ENCODE measurements at places on chromosomes 3 and 15.

- peak; percentile 21 for DNase-seq
These were observed 31.6 kb downstream of the CDAN1 start for GRCh38 chr15:42705336-42705735.

DNA sequence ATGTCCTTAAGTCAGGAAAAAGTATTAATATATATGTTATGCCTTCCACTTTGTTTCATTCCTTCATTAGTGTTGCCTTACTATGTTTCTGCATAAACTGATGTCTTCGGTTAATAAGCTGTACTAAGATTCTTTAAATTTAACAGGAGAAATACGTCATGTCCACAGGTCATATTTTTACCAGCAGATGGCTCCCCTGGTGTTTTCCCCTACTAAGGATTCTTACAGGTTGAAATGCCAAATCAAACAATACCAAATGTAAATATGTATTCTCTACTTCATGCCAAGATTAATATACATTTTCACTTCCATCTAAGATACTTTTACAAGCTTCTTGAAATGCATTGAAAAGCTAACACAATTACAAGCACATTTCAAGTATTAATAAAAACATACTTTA is 1602.1 kb downstream of the SI start:
- no peak for DNase-seq

DNA sequence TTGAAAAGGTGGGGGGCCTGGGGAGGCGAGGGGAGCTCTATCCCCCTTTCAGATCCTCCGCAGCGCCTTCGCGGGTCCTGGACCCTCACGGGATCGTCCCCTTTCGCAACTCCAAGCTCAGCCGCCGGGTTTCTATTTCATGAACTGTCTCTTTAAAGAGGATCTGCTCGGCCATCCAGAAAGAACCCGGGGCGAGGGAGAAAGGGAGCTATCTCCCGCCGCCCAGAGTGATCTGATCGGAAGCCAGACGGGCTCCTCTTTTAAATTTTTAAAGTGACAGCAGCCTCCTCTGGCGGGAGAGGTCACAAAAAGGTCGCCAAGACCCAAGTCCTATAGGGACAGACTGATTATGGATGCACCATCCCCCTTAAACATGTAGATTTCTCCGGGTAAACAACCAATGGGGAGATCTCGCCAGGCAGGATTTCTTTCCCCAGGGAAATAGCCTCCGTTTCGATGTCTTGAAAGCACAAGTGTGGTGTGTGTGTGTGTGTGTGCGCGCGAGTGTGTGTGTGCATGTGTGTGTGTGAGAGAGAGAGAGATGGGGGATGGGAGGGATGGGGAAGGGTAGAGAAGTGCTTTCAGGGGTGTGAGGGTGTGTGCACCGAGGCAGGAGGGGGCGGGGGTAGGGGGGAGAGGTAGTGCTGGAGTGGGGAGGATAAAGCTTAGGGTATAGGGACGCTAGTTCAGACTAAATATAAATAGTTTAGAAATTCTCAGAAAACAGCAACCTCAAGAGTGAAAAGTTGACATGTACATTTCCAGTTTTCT is 516.1 kb downstream of the MECOM start:
- peak; percentile 88 for DNase-seq

- no peak for DNase-seq
These were observed 13.3 kb downstream of the TLE3 start for GRCh38 chr15:70084461-70084860.

DNA sequence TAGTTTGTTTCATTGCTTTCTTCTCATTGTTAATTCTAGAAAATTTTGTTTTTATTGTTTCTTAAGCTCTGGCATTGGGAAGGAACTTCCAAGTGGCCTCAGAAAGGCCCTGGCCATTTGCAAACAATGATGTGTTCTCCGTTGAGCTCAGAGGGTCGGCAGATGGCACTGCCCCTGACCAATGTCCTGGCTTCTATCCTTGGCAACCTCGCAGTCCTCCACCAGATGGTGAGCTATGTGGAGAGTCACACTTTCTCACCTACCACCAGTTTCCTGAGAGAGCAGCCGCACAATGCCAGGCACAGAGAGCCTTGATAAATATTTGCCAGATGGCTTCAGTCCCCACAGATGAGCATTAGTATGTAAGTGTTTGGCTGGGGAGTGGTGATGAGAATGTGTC is 343.7 kb downstream of the EPHB1 start:
- DNase-seq = no peak

DNA sequence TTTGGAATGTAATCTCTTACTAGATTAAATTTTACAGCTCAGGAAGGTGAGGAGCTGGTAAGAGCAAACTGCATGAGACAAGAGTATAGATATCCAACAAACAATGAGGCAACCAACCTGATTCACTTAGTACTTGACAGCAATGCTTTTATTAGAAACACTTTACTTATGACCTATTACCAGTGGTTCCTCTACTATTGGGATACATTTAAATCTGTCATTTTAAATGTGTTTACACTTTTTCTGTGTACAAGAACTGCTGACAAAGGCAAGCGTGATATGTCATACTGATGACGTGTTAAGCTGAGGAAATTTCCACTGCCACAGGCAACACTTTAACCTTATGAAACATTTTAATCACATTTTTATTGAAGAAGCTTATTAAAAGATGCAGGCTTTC is 1043.3 kb downstream of the FHIT start:
- no peak for DNase-seq

GRCh38 chr3:73549051-73549600 is 75.6 kb downstream of the PDZRN3 start:
- no peak for DNase-seq

DNA sequence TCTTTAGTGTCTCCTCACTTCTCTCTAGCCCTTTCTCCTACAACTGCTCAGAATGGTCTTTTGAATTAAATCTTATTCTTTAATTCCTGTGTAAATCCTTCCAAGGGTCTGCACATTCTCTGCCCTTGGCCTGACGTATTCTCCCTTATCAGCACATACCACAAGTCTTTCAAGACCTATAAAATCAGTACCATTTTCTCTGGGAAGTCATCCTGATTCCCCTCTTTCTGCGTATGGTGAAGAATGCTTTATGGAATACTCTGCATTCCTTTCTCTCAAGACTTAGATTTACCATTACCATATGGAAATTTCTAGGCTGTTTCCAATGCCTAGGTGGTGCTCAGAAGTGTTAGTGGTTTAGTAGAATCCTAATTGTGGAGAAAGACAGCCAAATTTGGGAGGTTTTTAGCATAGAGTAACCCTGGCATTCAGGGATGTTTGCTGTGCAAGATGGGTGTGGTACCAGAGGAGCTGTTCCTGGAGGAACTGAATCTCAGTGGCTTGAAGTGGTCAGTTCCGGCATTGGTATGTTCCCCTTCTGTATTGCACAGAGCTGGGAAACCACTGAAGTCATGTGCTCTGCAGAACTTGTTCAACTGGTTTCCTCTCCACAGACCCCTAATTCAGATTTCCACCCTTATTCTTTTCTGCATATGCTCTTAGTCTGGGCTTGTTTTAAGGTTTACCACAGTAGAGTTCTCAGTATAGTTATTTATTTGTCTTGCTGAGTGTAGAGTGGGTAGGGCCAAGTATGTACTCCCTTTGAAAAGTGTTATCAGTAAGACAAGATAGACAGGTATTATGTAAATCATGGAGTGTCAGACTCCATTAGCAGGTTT is 24.5 kb downstream of the IQGAP1 start:
- no peak for DNase-seq

DNA sequence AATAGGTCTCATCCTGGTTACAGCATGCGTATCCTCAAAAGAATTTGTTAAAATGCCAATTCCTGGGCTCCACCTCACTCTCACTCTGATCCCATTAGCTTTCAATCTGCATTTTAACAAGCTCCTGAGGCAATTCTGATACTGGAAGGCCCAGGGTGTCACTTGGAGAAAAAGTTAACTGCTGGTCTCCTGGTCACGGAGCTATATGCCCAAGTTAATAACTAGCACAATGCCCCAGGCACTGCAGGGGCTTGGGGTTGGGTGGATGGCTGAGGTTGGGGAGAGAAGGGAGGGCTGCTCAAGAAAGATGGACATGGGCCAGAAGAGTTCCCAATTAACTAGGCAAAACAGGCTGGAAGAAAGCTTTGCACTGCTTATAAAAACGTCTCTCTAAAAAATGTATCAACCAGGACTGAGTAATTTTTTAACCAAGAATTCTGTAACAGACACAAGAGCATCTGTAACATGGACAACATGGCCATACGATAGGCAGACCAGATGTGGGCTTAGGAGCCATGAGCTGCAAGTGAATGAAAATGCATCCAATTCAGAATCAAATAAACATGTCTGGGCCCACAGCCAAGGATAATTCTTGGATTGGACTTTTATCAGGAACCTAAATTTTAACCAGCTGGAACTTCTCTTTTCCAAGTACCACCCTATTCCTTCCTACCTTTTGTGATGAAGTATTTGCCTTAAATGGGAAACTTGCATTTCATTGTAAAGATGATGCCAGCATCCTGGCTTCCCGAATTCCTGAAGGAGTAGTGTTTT is 4.2 kb downstream of the IL17RD start:
- no peak for DNase-seq

GRCh38 chr15:71730277-71731144 is 79.8 kb upstream of the NR2E3 start:
- DNase-seq = no peak

Data from ecto neural progenitor cell (in vitro differentiated cells).